Activated T-cell treated with anti-CD3 and anti-CD28 coated beads, Interleukin-2, amount 50 U/mL, for 4 hours (primary cell): ENCODE measurements at places on chromosomes 3 and 15.

DNA sequence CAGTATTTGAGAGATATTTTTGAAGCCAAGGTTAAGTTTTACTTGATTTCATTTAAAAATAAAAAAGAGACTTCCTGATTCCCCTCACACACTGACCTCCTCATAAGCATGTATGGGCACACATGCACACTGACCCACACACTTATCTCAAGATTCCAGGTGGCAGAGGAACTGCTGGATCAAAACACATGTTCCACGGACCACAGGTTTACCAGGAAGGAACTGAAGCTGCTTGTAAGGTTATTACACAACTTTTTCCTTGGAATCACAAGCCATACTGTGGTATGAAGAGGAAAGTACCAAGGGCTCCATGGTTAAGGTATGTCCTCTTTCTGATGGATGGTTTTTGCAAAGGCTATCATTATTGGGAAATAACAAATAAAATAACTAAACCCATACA, 7.5 kb downstream of the CLDN1 start:
- DNase-seq: no peak

DNA sequence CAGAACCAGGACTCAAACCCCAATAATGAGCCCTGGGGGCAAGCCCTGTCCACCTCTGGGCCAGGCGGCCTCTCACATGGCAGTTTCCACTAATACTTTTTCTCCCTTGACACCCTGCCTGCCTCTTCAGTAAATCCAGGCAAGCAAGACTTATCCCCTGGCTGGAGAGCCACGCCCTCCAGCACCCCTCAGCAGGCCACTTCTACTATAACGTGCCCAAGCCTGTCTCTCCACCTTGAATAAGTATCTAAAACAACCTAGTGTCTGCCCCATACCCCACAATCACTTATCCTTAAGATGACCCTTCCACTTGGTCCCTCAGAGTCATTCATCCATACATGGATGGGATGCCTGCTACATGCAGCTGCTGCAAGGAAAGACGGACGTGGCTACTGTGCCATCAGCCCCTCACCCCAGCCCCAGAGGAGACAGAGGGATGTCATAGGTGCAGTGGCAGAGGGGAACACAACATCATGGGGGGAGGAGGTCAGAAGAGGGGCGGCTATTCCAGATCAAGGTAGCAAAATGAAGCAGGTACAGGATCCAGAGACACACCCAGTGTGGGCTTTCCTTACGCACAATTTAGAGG, 63.4 kb downstream of the LRIG1 start:
- DNase-seq: no peak

GRCh38 chr3:23256741-23257435, 53.8 kb downstream of the UBE2E2 start:
- no peak for DNase-seq

- DNase-seq: no peak
Observed at GRCh38 chr3:160695915-160696327, 19.0 kb downstream of the ARL14 start.

DNA sequence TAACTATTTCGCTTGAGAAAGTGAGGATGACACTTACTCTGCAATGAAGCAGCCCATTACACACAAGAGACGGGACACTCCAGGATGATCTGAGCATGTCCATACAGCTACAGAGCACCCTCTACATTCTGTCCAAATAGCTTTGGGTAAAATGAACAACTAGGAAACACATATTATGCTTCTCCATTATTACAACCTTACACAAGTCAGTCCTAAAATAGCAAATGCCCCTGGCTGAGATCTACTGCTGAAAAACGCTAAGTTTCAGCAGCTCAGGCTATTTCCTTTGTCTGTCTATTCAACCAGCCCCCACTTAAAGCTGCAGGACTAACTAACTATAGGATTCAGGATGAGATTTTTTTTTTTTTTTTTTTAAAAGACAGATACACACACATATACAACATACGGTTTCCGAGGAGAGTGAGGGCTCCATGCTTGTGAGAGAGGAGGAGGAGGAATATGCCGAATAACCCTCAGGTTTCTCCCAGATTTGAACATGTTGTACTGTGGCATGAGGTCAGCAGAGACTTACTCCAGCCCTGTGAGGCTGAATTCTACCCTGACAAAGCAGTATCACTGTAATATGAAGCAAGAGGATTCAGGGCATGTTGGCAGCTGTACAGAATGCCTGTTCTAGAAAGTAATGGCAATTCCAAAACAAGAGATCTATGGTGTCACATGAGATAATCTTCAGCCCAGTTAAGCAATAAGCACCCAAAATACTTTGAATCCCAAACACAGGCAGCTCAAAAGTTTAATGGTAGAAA, 117.3 kb upstream of the PLXND1 start:
- DNase-seq: no peak

DNA sequence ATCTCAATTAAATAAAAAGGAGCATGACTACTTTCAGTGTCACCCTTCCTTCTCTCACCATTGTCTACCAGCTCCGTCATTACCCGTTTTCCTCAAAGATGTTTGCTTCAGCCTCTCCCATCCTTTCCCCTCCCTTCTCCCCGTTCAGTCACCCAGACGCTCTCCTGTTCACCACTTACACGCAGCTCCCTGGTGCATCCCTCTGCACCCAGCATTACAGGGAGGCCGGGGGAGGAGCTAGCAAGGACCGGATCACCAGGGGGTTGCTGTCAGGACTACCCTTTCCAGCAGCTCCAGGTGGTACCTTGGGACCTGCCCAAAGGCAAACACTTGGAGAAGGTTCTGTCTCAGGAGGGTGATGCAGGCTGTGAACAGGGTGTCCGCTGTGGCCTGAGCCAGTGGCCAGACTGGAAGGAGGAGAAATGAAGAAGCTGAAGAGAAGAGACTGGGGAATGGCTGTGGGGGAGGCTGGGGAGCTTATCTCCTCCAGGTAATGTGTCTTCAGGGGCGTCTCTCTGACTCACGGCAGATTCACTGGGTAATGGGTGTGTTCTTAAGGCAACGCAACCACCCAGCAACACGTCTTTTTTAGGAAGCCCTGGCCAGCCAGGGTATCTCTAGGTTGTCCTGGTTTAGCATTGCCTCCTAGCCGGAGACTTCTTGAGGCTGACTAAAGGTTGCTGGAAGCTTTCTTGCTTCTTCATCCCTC, 21.8 kb upstream of the BDH1 start:
- DNase-seq: no peak

DNA sequence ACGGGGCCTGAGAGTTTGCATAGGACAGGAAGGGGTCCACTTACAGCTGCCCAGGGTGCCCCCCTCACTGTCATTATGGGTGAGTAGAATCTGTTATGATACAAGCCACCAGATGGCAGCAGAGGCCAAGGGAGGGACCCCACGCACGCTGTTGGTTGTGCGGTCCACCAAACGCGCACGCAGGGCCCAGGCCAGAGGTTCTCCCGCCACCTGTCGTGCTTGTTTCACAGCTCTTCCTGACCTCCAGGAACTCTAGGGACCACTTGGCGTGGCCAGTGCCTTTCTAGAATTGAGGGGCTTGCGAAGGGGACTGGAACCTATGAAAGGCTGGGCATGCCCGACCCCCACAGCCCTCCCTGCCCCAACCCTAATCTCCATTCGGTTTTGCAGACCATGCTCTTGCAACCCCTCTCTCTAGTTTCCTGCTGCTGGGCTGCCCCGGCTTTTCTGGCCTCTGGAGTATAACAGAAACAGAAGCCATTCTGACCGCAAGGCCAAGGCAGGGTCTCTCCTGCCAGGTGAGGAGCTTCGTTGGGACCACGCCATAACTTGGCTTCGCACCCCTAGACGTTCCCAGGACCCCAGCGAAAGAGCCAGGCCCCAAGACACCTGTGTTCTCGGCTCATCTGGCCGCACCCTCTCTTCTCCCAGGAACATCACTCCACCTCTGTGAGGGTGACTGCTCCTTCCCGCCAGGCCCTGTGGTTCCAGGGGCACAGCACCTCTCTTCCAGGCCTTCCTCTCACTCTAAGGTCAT, 46.0 kb downstream of the ALDH1L1 start:
- peak; percentile 23 for DNase-seq

DNA sequence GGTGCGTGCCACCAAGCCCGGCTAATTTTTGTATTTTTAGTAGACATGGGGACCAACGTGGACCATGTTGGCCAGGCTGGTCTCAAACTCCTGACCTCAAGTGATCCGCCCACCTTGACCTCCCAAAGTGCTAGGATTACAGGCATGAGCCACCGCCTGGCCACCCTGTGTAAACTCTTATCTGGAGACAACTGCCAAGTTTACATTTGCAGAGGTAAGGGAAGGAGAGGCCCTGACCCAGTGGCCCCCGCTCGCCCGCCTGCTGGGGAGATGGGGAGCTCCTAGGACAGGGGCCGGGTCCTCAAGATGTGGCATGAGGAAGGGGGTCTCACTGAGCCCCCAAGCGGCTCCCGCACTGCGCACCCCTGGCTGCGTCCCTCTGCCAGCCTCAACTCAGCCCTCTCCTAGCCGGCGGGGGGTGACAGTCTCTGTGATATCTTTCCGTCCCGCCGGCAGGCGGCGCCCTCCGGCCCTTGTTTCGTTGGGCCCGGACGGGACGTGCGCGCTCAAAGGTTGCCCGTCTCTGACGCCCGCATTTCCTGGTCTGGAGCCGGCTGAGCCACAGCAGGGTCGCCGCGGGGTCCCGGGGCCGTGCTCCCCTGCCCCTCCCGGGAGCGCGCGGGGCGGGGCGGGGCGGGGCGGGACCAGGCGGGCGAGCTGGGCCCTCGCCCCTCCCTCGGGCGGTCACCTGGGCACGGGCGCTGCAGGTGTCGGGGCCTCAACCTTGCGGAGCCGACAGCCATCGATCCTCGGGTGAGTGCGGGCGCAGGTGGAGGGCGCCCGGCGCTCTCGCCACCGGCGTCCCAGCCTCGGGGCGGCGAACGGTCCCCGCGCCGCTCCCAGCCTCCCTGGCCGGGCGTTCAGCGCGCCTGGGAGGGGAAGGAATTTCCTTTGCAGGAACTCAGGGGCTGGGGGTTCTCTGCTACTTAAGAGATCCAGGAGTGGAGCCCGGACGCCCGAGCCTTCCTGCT, at the start of gene GPR160:
Gene GPR160, plus strand, starts transcription at position 533 of the 971 bp plus-strand sequence. CDS start 45,978 bp downstream, outside the sequence.
- DNase-seq: peak; percentile 75

DNA sequence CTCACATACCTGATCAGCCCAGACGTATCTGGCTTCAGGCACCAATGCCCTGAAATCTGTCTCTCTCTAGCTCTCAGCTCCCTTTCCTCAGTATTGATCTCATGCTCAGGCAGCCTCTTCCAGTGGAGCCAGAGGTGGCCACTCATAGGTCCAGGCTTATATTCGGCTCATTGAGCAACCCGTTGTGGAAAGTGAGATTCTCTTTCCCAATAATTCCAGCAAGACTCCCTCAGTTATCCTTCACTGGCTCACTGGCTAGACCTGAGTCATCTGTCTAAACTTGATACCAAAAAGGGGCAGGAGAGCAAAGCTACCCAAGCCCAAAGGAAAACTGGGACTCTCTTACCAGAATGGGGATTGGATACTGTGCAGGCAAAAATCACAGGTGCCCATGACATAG, 33.4 kb upstream of the FRMD4B start:
- no peak for DNase-seq

DNA sequence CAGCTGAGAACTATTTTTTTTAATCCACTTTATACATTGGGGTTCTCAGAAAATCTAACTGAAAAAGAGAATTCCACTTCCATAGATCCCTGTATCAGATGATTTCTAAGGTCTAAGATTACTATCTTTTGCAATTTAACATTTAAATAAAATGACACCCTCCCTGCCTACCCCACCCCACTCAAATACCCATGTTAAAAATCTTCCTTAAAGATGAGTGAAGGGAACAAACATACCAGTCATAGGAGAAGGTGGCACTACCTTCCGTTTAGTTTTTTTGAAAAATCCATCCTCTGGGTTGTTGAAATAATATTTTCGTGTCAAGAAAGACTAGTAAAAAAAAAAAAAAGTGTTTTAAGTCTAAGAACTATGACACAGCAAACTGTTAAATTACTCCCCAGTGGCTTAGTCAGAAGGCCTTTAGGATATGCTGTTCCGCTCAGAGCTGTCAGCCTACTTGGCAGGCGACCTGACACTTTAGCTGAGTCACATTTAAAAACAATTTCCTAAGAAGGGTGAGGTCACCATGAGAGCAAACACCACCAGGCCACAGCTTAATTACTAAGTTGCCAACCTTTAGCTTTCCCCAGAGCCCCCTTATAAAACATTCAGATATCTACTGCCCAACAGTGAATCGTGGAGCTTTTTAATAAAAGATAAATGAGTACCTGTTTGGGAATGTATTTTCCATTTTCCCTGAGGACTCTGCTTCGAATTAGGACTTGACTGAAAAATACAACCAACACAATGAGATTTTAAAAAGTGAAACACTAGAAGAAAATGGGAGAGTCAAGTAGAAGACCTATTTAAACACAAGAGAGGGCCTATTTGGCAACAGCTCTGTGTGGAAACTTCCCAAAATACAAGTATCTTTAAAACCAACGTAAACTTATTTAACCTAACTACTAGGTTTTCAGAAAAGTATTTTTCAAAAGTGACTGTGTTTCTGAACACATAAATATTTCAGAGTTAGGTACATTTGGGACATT, 9.6 kb downstream of the EMC3 start:
- no peak for DNase-seq

GRCh38 chr15:23773093-23773492, 86.0 kb upstream of the NDN start:
- DNase-seq: no peak

DNA sequence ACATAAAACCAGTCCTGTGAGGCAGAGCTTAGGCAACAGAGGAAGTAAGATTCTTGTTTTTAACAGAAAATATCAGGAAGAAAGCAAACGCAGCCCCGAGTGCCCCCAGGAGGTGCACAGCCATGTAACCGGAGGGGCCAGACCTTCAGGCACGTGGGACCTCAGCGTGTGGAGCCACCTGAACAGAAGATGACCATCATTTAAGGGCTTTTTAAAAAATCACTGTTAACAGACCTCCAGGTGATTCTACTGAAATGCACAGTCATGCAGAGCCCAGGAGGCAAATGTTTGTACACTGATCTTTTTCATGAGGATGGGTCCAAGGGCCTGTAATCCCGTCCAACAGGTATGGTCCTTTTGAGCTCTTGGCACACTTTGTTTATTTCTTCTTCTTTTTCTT, 38.8 kb downstream of the SPG21 start:
- DNase-seq: no peak

DNA sequence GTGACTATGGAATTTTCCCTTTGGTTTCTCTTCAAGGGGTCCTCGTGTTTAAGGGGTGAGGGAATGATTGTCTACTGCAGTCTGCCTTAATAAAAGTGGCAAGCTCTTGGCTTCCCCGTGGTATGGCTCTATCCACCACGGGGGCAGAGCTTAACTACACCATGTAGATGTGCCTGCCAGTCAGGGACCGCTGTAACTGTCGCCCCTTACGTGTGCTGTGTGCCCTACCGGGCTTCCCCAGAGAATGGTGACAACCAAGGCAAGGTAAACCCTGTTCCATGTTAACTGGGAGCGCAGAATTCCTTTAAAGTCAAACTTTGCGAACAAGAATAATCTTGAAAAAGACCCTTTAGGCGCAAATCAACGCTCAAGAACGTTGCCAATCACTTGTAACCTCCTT, 966 bp upstream of the C3orf80 start:
- no peak for DNase-seq

- no peak for DNase-seq
Observed at GRCh38 chr15:76339305-76340197, 3.0 kb downstream of the ISL2 start.

DNA sequence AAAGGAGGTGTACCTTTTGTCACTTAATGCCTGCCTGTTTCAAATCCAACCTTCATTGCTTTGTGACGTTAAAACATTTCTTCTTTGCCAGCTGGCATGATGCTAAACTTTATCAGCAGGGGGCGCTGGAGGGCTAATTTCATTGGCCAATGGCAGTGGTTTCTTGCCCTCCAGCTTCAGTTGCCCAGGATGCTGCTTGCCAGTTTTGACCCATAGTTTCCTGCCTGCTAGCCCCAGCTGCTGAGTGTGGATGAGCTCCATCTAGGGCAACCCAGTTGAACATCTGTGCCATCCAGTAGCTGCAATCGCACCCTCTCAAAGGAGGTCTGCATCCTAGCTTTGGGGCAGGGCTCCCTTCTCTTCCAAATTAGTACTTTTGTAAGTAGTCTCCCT, 22.1 kb downstream of the ACKR2 start:
- DNase-seq: peak; percentile 61
